B cell (primary cell): ENCODE measurements at places on chromosomes 16 and 17. TPM values are rescaled to one million over a fixed set of nuclear protein-coding genes. Genes with fewer than 3 reads are reported as not detected.

GRCh38 chr16:79081297-79082066, 519.1 kb downstream of the MAF start:
- no peak overlapping the region for H3K27ac ChIP-seq
- H3K4me1 ChIP-seq: peaks cover 4% of the 10 kb centered on the region
- H3K36me3 ChIP-seq: no peaks in the 10 kb centered on the region
- no peak overlapping the region for H3K4me3 ChIP-seq

GRCh38 chr16:19315889-19316433, 30.4 kb downstream of the CLEC19A start:
- no peaks in the 10 kb centered on the region for H3K36me3 ChIP-seq
- no peaks in the 10 kb centered on the region for H3K27me3 ChIP-seq
- no peak overlapping the region for H3K27ac ChIP-seq
- no peaks in the 10 kb centered on the region for H3K4me1 ChIP-seq
- DNase-seq: no peak

GRCh38 chr17:62627219-62627903, at the start of gene MRC2:
Gene MRC2, plus strand, starts transcription at chr17:62627670. Its CDS starts 133 bp downstream, at chr17:62627803.
- peak; percentile 19 for DNase-seq
- H3K27ac ChIP-seq: no peak within 1 kb of the TSS
- no peak within 1 kb of the TSS for H3K4me3 ChIP-seq

DNA sequence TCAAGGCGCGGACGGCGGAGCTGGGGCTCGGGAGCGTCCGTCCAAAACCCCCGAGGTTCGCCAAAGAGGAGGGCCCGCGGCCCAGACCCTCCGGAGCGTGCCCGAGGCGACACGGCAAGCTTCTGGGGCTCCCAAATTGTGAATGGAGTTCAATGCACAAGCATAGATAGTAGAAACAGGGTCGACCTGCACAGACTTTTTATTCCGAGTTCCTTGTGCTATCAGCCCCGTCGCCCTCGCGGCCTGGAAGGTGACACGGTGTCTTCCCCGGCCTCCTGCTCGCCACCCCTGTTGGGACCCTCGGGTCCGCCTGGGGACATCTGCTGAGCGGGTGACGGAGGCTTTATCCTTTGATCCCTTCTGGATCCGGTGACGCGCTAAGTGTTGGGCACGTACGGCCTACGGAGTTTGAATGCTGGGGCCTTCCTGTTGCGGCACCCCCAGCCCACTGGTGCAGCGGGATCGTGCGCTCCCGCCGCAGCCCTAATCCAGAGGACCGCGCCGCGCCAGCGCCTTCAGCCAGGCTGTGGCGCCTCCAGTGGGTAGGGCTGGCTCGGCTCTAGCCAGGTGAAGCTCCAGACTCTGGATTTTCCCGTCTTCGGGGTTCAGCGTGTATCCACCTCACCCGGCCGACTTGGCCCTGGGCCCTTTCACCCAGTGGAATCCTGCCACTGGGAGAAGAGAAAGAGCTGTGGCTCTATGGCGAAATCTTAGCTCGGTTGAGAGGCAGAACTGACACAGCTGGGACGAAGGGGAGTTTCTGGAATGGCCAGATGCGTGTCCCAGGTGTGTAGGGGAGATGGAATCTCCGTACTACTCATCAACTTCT, 17.0 kb upstream of the NTN1 start:
- H3K36me3 ChIP-seq: no peaks in the 10 kb centered on the region
- DNase-seq: peak; percentile 50
- H3K27me3 ChIP-seq: peaks cover 19% of the 10 kb centered on the region
- H3K4me1 ChIP-seq: peaks cover 32% of the 10 kb centered on the region
- no peak overlapping the region for H3K27ac ChIP-seq

The KRTAP4-6 gene
- not detected in 2 replicates for polyA plus RNA-seq
